ENCODE measurements at places on chromosomes 16 and 17. TPM values are rescaled to one million over a fixed set of nuclear protein-coding genes. Genes with fewer than 3 reads are reported as not detected.
A peak's percentile ranks its signal among the peaks of the same experiment; 100 is the strongest.

- no peak for DNase-seq
Observed at GRCh38 chr17:19316761-19317358, 45.7 kb downstream of the B9D1 start.

- no peak for DNase-seq
Observed at GRCh38 chr16:73019457-73020362, 28.2 kb downstream of the ZFHX3 start.

The MYH11 gene
- total RNA-seq = 2,456 TPM

DNA sequence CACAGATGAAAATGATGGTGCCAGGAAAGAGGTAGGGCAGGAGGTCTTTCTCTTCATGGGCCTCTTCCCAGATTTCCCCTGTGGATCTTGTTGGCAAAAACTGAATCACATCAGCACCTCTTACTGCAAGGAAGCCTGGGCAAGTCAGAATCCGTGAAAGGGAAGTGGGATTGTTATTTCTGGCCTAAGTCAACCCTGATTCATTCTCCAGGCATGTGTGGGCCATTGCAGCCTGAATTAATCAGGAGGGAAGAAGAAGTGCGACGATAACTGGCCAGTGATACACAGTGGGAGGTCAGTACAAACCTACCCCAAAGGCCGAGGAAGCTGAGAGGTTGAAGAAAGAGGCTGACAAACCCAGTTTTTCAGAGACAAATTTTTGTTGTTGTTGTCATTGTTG lies 17.9 kb upstream of the NSMCE1 start:
- peak; percentile 41 for DNase-seq

The TTLL6 gene
- total RNA-seq = not detected
